Activated effector memory CD4-positive, alpha-beta T cell treated with Interleukin-2 at 50 U/mL for 16 hours (primary cell): ENCODE measurements at places on chromosomes 16 and 17.

DNA sequence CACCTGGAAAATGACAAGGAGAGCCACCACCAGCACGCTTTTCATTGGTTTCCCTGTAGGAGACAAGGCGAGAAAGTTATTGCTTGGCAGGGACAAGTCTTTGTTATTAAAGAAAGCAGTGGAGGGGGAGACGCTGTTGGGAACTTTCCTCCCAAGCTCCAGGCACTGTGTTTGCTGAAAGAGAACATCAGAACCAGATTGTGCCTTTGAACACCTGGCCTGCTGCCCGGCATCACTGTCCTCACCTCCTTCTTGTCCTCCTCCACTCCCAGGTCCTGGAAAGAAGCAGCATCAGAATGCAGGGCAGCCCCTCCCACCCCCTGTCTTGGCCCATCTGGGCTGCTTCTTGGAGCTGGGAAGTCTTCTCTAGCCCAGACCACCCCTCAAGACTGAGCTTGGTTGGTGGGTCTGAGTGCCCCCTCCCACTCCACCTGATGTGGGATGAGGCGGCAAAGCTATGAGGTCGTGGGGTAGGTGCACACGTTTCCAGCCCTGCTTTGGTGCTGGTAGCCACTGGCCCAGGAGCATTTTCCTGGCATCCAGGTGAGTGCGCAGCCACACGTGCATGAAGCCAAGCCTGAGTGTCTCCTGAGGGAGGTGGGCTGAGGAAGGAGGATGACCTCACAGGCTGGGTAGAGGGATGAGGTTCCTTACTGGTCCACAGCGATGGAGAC, 6.2 kb downstream of the CCR7 start:
- no peak for DNase-seq

- DNase-seq, result no peak
Measured at GRCh38 chr17:6660805-6661463, 9.4 kb downstream of the C17orf100 start.

DNA sequence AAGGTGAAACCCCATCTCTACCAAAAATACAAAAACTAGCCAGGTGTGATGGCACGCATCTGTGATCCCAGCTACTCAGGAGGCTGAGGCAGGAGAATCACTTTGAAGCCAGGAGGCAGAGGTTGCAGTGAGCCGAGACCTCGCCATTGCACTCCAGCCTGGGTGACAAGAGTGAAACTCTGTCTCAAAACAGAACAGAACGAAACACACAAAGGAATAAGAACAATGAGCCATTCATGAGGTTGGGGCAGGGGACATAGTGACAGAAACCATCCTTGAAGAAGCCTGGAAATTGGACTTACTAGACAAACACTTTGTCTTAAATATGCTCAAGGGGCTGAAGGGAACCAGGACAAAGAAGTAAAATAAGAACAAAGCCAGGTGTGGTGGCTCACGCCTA, 39.4 kb downstream of the WDR45B start:
- DNase-seq, result no peak

- DNase-seq, result no peak
Measured at GRCh38 chr16:12225806-12226465, 249.4 kb downstream of the SNX29 start.

- no peak for DNase-seq
Measured at GRCh38 chr16:70378869-70379493, 32.3 kb downstream of the DDX19A start.

GRCh38 chr17:79438546-79439334, 172.1 kb downstream of the RBFOX3 start:
- DNase-seq, result no peak

- DNase-seq, result no peak
Measured at GRCh38 chr16:31143694-31144148, 6.1 kb downstream of the PRSS36 start.

- DNase-seq, result no peak
Measured at GRCh38 chr16:65113441-65113840, 8.4 kb downstream of the CDH11 start.

DNA sequence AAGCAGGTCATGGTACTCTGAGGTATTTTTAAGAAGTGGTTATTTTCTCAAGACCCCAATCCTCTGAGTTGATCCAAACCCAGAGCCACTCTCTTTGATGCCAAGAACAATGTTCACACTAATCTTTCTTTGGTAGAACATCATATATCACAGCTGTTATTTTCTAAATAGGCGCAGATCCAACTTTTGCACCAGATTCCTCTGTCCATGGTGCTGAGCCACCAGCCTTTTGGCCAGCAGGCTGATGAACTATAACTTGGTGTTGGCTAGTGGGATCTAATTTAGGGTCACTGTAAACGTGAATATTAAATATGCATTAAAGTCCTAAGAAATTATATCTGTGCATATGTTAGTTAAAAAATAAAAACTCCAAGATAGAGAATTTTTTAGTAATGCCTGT, 7.0 kb upstream of the ZKSCAN2 start:
- no peak for DNase-seq

DNA sequence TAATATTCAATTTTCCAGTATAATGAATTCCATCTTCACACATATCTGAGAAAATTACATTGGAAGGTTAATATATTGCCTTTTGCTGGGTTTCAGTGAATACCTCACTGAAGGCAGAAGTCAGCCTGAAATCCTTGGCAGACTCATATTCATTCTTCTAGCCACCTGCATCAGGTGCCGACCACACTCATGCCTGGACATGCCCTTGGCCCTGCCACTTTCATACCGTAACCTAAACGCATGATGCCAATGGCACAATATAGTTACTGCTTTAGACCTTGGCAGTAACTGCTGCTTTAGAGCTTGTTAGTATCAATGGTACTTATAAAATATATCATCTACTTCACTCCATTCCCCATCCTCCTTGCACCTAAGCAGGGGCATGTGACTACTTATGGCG, 817.6 kb upstream of the CDH8 start:
- DNase-seq, result no peak

DNA sequence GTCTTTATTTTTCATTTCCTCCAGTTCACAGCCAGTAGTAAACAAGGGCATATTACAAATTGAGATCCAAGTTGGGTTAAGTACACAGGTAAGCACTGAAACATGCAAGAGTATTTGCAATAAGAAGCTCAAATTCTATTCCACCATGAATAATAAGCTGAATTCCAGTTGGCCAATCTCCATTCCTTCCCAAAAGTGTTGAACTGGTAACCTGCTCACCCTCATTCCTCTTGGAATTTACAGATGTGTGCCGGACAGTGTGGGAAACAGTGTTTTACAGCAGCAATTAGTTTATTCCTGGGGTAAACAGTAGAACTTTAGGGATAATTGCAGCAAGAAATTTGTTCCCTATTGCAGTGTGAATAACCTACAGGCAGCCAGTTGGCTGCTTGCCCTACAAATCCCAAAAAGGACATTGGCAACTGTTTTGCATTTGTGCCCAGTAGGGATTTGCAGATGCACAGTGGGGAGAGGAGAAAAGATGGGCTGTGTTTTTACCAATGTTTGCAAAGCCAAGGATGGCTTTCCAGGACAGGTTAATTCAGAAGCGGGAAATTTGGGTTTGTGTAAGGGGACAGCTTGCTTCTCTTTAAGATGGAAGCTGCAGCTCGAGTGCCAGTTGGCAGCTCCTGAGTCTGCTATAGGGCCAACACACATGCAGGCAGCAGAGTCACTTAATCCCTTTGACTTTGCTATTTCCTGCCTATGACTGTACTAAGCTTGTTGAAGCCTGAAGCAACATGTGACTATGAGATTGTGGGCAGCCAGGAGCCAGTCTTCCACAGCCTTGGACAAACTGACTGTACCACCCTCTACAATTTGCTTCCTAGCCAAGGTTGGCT, 318.9 kb downstream of the MAP2K6 start:
- no peak for DNase-seq

- DNase-seq, result no peak
Measured at GRCh38 chr17:19409066-19409465, 2.0 kb upstream of the RNF112 start.

DNA sequence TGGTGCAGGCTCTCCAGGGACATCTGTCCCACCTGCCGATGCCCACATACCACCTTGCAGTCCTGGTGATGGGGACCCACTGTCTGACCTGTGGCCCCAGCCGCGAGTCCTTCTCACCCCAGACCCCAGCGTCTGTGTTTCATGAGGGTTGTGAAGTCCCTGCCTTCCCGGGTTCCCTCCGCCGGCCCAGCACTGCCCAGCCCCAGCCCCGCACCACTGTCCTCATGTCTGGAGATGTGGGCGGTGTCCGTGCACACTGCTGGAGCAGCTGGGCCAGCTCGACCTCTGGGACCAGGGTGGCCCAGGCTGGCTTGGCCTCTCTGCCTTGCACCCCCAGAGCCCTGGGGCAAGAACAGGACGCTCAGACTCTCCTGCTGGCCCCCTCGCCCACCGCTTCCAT, 199.5 kb upstream of the CIBAR2 start:
- no peak for DNase-seq

- no peak for DNase-seq
Measured at GRCh38 chr16:22272870-22273650, 24.1 kb upstream of the POLR3E start.

DNA sequence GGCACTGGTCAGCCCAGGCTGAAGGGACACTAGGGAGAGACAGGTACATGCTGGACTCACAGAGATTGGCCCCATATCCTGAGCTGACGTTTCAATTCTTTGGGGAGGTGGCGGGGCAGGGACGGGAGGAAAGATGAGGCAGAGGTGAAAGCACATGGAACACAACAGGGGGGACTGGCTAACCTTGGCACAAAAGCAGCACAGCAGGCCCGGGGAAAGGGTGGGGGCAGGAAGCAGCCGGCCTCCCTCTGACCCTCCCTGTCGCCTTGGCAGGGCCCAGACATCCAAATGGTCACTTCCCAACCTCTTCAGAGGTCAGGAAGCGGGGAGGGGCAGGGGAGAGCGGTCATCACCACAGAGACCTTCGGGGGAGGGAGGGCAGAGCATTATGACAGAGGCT, 6.6 kb downstream of the VAT1 start:
- DNase-seq, result no peak

GRCh38 chr17:11795906-11796305, 197.6 kb downstream of the DNAH9 start:
- DNase-seq, result no peak

DNA sequence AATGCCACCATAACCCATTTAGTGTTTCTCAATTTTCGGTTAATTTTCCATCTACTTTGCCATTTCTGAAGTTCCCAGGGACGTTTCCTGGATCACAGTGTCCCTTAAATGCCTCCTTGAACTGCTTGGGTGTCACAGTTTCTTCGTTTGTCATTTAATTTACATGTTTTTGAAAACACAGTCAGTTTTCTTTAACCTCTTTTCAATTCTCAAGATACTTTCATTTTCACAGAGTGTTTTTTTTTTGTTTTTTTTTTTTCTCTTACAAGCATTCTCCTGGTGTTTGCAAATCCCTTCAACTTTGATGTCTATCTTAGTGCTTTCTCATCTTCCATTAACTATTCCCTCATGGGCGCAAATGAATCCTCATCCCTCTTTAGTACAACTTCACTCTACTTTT, 283.7 kb downstream of the GRIN2A start:
- DNase-seq, result no peak

GRCh38 chr16:83972256-83973008, 4.4 kb downstream of the NECAB2 start:
- no peak for DNase-seq

DNA sequence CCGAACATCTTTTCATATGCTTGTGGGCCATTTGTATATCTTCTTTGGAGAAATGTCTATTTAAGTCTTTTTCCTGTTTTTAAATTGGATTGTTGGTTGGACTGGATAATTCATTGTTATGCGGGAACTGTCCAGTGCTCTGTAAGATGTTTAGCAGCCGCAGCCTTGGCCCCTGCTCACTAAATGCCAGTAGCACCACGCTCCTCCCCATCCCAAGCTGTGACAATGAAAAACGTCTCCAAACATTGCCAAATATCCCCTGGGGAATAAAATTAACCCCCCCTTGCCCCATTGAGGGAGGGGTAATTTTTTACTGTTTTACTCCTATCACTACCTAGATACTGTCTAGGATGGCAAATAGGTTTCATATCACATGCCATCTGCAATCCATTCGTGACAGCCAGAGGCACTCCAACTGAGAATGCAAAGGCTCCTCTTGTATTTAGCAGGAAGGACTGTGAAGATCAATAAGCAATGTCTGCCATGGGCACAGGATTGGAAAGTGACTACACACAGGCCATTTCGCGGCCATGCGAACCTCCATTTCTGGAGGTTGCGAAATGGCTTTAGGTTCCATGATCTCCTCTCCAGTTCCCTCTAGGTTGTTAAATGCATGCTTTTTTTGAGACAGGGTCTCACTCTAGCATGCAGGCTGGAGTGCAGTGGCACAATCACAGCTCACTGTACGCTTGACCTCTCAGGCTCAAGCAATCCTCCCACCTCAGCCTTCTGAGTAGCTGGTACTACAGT, 9.3 kb downstream of the PLXDC1 start:
- DNase-seq, result no peak

DNA sequence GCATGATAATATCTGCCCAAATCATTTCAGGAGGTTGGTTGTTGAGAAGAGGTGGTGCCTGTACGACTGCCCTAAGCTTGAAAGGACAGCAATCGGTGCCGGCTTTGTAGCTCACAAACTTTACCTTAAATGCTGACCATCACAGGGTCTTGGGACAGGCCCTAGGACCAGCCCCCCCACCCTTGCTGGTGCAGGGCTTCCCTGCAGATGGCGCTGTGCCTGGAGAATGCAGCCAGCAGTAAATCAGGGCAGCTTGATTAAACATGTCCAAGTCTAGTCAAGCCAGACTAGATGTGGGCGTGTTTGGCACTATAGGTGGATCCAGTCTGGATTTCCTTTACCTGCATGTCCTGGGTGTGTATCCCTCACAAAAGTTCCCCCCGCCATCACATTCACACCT, 135.5 kb upstream of the CRHR1 start:
- no peak for DNase-seq
